ENCODE measurements at places on chromosomes 2 and 18. TPM values are rescaled to one million over a fixed set of nuclear protein-coding genes. Genes with fewer than 3 reads are reported as not detected.

GRCh38 chr2:108446703-108447102 lies 2.3 kb upstream of the GCC2 start:
- H3K27ac ChIP-seq, result no peak overlapping the region
- H3K4me1 ChIP-seq, result peaks cover 3% of the 10 kb centered on the region
- H3K27me3 ChIP-seq, result no peaks in the 10 kb centered on the region
- no peak overlapping the region for H3K4me3 ChIP-seq
- no peak for DNase-seq

DNA sequence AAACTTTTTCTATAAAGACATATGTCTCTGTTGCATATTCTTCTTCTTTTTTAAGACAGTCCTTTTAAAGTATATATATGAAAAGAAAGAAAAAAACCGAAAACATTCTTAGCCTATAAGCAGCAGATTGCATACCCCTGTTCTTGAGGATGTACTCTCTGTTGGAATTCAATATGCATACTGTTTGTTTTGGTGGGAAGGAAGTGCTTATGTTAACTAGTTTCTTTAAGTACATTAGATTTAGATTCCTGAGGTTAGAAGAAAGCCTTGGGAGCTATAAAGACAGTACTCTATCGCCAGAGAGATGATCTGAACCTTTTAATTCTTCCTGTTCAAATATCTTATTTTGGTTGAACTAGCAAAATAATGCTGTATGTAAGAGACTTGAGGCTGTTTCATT lies 46.8 kb upstream of the TBR1 start:
- no peak overlapping the region for H3K27ac ChIP-seq
- H3K4me3 ChIP-seq, result no peak overlapping the region

- H3K27ac ChIP-seq, result no peak overlapping the region
- DNase-seq, result no peak
- H3K27me3 ChIP-seq, result no peaks in the 10 kb centered on the region
- no peak overlapping the region for H3K4me3 ChIP-seq
These were observed 8.6 kb downstream of the DOCK10 start for GRCh38 chr2:225033440-225034318.

CD8B2 gene
- not detected for total RNA-seq

EIF5B gene
- 38.2 TPM for total RNA-seq

GRCh38 chr2:47075361-47076125 lies 79.6 kb downstream of the STPG4 start:
- H3K27ac ChIP-seq, result peak overlapping the region; percentile 94
- DNase-seq, result no peak
- H3K4me3 ChIP-seq, result no peak overlapping the region
- H3K36me3 ChIP-seq, result no peaks in the 10 kb centered on the region

- DNase-seq, result no peak
- H3K4me3 ChIP-seq, result no peak overlapping the region
- H3K4me1 ChIP-seq, result no peaks in the 10 kb centered on the region
These were observed 254.2 kb downstream of the MYCN start for GRCh38 chr2:16194530-16194929.

DNA sequence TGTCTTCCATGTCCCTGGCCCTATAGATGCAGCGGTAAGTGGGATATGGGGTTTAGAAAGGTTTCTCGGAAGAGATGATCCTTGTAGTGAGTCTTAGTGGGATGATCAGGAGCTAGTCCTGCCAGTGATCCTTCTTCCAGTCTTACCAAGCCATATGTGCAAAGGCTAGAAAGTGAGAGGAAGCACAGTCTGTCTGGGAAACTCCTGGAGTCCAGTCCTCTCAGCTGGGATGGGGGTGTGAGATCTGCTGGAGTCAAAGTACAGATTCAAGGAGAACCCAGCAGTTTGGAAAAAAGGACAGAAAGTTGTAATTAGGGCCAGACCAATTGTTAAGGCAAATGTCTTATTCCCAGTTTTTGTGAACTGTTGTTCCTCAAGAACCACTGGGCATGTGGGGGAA lies 83.3 kb downstream of the LIMS1 start:
- H3K27me3 ChIP-seq, result no peaks in the 10 kb centered on the region
- no peak overlapping the region for H3K27ac ChIP-seq
- no peak for DNase-seq
- peaks cover 31% of the 10 kb centered on the region for H3K4me1 ChIP-seq
- H3K36me3 ChIP-seq, result no peaks in the 10 kb centered on the region

STPG4 gene
- not detected for total RNA-seq

SCN3A gene
- 1.4 TPM for total RNA-seq

C1GALT1C1L gene
- not detected for total RNA-seq

GRCh38 chr2:63192169-63192888 lies 141.7 kb downstream of the OTX1 start:
- H3K27ac ChIP-seq, result no peak overlapping the region
- no peaks in the 10 kb centered on the region for H3K4me1 ChIP-seq
- no peaks in the 10 kb centered on the region for H3K36me3 ChIP-seq
- DNase-seq, result no peak
- no peaks in the 10 kb centered on the region for H3K27me3 ChIP-seq

GPR35 gene
- not detected for total RNA-seq

DNER gene
- 1.2 TPM for total RNA-seq

- DNase-seq, result no peak
- H3K36me3 ChIP-seq, result no peaks in the 10 kb centered on the region
- peak overlapping the region; percentile 91 for H3K27ac ChIP-seq
- no peaks in the 10 kb centered on the region for H3K27me3 ChIP-seq
These were observed 1.2 kb downstream of the CABLES1 start for GRCh38 chr18:23136326-23137096.

TMEM163 gene
- total RNA-seq, result not detected

SLC66A2 gene
- 52.9 TPM for total RNA-seq

GRCh38 chr2:46024146-46024779 lies 272.9 kb upstream of the EPAS1 start:
- no peak for DNase-seq
- H3K27ac ChIP-seq, result no peak overlapping the region
- no peak overlapping the region for H3K4me3 ChIP-seq

DNA sequence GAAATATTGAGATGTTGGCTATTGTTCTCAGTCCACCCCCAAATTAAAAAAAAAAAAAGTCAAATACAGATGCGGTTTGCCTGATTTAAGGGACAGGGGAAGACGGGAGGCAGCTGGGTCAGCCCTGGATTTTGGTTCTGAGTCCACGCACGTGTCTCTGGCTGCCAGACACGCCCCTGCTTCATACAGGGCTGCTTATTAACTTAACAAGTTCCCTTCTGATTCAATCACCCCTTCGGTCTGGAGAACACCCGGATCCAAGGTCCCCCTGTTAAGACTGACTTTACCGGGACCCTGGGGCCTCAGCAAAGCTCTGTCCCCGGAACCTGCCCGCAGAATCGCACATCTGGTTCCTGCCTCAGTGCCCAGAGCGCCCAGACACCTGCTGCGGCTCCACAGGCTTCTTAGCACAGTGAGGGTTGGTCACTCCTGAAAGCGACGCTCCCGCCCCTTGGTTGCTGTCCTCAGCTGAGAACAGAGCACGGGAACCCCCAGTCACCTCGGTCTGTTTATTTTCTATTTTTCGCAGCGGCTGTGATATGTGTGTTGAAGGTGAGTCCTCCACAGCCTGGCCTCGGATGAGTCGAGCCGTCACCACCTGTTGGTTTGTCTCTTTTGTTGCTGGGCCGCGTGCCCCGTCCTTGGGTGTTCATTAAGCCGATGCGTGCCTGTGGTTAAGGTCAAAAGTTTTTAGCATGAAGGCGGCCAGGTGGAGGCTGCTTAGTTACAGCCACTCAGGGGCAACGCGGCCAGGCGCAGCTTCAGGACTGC lies 57.2 kb downstream of the RTP5 start:
- no peaks in the 10 kb centered on the region for H3K4me1 ChIP-seq
- H3K27me3 ChIP-seq, result no peaks in the 10 kb centered on the region
- no peak for DNase-seq
- no peaks in the 10 kb centered on the region for H3K36me3 ChIP-seq

CXCR4 gene
- total RNA-seq, result 15.5 TPM

- no peak overlapping the region for H3K4me3 ChIP-seq
- H3K4me1 ChIP-seq, result no peaks in the 10 kb centered on the region
- DNase-seq, result no peak
- H3K27me3 ChIP-seq, result no peaks in the 10 kb centered on the region
These were observed 39.7 kb upstream of the MMADHC start for GRCh38 chr2:149627111-149627801.

IL1RN gene
- total RNA-seq, result not detected

DNA sequence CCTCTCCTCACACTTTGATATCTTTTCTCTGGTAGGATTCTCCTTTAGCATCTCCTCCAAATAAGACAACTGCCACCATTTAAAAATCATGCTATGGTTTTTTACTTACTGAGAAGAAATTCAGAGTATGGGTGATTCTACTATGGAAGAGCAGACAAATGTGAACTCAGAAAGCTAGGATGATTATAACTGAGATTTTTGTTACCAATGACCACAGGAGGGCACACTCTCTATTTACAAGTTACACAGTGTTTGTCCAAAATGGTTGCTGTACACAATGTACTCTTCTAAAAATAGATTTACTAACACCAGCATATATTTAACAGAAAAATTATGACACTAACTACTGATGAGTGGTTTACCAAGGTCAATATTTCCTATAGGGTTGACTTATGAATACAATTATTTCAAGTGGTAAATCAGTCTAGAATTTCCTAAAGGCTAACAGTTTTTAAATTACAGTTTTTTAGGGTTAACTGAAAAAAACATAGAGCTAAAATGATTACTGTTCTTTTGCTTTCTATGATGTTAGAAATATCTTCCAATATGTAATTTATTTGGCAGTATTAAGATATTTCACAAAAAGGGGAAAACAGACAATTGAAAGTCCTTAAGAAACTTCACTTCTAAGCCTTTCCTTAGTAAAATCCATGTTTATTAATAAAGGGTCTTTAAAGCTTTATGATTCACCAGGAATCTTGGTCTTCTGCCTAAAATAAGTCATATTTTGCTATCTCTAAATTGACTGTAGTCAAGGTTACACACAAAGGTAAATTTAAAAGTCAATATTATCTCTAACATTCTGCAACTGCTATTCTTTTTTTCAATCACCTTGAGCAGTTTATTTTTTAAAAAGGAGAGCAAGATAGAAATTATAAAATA lies 57.2 kb downstream of the MAP4K3 start:
- H3K27me3 ChIP-seq, result no peaks in the 10 kb centered on the region
- H3K36me3 ChIP-seq, result peaks cover 5% of the 10 kb centered on the region
- no peak overlapping the region for H3K4me3 ChIP-seq
- peak overlapping the region; percentile 26 for H3K27ac ChIP-seq

- no peaks in the 10 kb centered on the region for H3K27me3 ChIP-seq
- H3K4me1 ChIP-seq, result peaks cover 12% of the 10 kb centered on the region
- no peak overlapping the region for H3K4me3 ChIP-seq
- no peak for DNase-seq
These were observed 38.5 kb upstream of the ATG16L1 start for GRCh38 chr2:233213011-233213410.

ERFE gene
- total RNA-seq, result 3.3 TPM

DNA sequence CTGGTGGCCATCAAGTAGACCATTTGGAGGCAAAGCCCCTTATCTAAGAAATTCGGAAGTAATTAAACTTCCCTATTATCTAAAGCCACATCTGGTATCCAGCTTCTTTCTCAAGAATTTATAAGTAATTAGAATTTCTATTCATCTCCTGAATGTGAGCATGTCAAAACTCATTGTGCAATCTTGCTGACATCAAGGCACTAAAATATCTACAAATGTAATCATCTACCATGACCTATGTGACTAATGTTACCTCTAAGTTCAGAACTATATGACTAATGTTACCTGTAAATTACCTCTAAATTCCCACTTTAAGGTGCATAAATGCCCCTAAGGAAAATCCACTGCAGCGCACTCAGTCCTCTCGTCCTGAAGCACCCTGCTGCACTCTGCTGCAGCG lies 773.0 kb downstream of the CPS1 start:
- H3K27me3 ChIP-seq, result no peaks in the 10 kb centered on the region
- no peak overlapping the region for H3K4me3 ChIP-seq
- DNase-seq, result no peak
- H3K4me1 ChIP-seq, result no peaks in the 10 kb centered on the region
- H3K27ac ChIP-seq, result no peak overlapping the region
- H3K36me3 ChIP-seq, result no peaks in the 10 kb centered on the region

DNA sequence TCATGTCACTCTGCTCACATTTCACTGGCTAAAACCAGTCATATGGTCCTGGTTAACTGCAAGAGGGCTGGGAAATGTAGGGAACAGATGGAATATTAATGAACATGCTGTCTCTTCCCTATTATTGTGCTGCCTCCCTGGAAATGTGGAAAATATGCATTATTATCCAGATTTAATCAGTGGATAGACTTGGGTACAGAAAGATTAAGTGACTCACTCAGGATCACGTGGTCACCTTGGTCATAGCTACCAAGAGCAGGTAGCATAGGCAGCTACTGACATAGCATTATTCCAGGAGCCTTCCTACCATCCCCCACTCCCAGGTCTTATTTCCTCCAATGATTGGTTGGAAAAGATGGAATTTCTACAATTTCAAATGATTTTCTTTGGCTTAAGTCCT lies 141.1 kb downstream of the HRH4 start:
- H3K36me3 ChIP-seq, result no peaks in the 10 kb centered on the region
- no peaks in the 10 kb centered on the region for H3K4me1 ChIP-seq
- H3K4me3 ChIP-seq, result no peak overlapping the region
- DNase-seq, result no peak
- H3K27ac ChIP-seq, result no peak overlapping the region

DNA sequence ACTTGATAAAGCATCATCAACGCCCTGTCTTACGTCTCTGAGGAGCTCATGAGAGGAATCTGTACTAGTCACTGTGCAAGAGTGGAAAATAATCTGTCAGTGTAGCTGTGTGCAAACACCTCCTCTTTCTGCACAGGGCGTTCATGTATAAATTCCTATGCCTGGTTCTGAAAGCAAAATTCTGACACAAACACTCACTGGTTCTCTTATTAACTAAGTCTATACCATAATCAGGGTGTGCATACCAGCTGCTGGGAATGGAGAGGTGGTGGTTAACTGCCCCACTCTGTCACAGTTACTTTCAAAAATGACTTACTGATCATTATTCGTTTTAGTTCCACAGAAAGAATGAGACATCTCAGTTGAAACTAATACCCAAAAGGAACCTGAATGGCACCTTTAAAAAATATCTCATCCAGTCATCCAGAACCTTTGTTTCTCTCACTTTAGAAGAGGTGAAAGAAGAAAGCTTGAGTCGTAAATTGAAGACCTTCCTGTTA lies 35.7 kb downstream of the STK39 start:
- H3K27me3 ChIP-seq, result no peaks in the 10 kb centered on the region
- H3K4me3 ChIP-seq, result no peak overlapping the region
- no peak overlapping the region for H3K27ac ChIP-seq
- H3K4me1 ChIP-seq, result no peaks in the 10 kb centered on the region

GRCh38 chr2:154992826-154993225 lies 294.3 kb downstream of the KCNJ3 start:
- H3K36me3 ChIP-seq, result no peaks in the 10 kb centered on the region
- H3K27me3 ChIP-seq, result no peaks in the 10 kb centered on the region
- no peak for DNase-seq
- no peak overlapping the region for H3K27ac ChIP-seq
- H3K4me1 ChIP-seq, result no peaks in the 10 kb centered on the region

Data from ascending aorta (tissue), 2 donors.